Kidney epithelial cell (primary cell): ENCODE measurements at places on chromosomes 1 and 21.

- no peak for DNase-seq
These were observed 6.5 kb downstream of the LCE7A start for GRCh38 chr1:152866321-152866720.

DNA sequence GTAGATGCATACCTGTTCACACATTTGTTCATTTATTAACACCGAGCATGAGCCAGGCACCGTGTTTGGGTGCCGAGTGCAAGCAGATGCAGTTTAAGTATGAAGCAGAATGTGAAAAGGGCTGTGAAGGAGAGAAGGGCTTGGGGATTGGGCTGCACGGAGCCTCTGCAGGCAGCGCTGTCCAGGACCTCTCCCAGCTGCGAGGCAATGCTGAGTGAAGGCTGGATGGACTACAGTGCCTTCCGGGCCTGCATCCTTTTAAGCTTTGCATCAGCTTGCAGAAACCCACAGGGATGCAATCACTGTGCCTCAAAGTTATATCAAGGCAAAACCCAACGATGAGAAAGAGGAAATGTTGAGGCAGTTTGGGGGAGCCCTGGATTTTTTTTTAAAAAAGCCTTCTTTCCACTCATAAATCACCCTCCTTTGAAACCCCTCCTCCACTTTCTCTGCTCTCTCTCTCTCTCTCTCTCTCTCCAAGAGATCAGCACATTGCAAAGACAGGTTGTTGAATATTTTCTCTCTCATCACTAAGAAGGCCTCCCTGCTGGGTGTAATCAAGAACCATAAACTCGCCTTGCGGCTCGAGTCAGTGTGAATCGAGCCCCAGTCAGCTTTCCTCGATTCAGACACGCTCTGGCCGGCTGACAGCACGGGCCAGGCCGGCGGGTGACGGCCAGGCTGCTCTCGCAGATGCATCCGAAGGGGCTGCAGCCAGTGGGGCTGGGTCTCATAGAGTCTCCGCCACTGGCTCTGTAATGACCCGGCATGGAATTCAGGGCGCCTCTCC is 89.2 kb upstream of the POU3F1 start:
- no peak for DNase-seq

DNA sequence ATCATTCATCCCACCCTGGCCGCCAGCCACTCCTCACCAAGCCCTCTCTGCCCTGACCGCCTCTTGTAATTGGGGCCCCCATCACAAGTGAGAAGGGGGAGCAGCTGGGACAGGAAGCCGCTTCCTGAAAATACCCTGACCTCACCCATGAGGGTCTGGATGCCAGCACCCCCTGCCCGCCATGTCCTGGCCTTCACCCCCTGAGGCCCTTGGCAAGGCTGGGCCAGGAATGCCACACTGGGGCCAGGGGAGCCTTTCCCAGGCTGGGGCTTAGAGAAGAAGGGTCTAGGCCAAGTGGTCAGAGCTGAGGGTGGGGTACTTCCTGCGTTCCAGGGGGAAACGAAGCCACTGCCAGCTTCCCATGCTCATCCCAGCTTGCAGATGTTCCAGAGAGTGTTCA is 60.5 kb downstream of the TAS1R2 start:
- no peak for DNase-seq

- no peak for DNase-seq
These were observed 8.9 kb upstream of the PTPRF start for GRCh38 chr1:43521756-43522155.

DNA sequence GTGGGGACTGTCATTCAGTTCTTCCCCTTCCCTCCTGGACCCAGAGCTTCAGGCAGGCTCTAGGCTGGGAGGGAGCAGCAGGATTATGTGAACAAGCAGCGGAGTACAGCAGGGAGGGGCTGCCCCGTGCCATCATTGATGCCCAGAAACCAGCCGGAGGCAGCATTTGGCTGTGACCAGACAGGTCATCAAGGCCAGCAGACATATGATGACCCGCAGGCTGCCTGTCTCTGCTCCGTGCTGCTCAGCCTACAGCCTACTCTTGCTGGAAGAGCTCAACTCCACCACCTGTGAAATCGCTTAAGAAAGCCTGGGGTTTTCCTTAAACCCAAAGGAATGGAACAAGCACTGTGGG is 4.9 kb downstream of the KLHL21 start:
- DNase-seq = no peak
